ENCODE measurements at places on chromosomes 5 and 9.

DNA sequence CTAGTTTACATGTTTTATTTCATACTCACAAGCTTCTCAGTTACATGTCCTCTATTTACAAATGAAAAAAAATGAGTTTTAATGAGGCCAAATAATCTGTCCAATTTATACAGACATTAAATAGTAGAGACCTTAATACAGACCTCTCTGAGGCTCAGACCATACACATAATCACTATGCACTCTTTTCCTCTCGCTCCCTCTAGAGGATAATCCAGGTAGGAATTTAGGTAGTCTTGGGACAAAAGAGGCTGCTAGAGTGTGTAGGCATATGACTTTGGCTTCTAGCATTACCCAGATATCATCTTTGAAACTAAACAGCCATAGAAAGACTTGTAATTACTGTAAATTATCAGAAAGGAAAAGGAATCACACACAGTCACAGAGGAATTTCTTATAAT lies 444.7 kb downstream of the HINT1 start:
- peak; percentile 17 for DNase-seq

DNA sequence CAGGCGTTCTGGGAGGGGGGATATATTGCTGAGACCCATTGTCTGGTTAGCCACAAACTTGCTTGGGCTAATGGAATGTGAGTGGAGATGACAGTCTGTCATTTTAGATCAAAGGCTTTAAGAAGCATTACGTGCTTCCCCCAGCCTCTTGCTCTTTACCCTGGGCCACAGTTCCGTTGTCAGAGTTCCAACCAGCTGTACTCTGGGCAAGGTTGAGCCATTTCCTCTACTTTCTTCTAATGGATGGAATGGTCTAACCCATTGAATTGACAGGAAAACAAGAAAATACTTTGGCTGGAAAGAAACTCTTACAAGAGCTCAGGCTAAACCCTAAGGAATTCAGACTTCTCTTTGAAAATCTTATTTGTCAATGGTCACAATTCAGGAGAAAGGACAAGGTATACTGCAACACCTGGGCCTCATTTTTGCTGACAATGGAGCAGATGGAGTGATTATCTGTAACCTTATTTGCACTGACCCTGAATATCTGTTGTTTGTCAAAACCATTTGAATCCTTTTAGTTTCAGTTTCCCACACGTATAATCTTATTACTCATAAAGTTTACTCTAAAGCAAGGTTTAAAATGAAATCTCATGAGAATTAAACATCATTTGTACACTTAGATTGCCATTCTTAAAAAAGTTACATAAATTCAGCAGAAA lies 231.4 kb downstream of the PDE4D start:
- no peak for DNase-seq

DNA sequence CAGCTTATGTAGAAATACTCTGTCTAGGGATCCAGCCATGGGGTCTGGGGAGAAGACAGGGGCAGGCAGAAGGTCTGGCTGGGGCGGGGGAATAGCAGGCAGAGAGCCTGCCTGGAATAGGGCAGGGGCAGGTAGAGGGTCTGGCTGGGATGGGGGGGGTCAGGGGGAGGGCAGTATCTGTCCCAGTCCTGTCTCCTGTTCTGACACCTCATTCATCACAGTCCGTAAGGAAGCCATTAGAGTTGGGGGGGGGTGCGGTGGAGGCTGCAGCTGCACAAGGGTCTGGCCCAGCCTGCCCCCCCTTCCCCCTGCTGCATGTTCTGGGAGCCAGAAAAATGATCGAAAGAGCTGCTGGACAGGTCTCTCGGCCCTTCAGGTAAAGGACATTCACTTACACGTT lies 32.6 kb downstream of the CNTFR start:
- DNase-seq = no peak

DNA sequence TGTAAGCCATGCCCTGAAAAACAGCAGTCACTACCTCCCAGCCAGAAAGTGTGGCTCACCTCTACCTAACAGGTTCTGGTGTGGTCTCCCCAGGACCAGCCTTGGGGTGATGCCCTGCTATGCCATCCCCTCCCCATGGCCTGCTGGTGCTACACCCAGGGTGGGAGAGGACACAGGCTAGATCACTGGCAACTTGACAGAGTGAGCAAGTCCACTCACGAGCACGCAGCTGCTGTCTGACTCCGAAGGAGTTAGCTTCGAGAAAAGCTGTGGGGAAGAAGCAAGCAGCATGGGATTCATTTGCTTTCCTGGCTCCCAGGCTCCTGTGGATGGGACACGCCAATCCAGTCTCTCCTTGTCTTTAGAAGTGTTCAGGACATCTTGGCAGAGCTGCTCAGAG lies 102.2 kb downstream of the COL5A1 start:
- DNase-seq = no peak

GRCh38 chr5:71893451-71893850 lies 174.4 kb downstream of the CARTPT start:
- no peak for DNase-seq

GRCh38 chr5:52807723-52808122 lies 20.0 kb downstream of the ITGA1 start:
- no peak for DNase-seq

DNA sequence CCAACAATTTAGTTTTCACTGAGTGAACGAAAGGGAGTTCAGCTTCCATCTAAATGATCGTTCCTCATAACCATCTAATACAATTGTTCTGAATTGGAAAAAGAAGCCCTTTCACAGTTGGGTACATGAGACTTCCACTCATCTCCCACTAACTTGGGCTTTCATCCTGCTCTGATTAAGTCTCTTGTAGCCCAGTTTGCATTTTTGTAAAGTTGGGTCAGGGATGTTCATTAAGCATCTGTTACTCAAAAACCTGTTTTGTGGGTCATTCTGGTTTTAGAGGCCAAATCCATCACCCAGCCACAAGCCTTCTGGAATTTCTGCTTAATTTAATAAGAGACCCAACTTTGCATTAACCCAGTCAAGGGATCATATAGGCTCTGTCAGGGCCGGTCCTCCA lies 385.3 kb downstream of the BNC2 start:
- no peak for DNase-seq

DNA sequence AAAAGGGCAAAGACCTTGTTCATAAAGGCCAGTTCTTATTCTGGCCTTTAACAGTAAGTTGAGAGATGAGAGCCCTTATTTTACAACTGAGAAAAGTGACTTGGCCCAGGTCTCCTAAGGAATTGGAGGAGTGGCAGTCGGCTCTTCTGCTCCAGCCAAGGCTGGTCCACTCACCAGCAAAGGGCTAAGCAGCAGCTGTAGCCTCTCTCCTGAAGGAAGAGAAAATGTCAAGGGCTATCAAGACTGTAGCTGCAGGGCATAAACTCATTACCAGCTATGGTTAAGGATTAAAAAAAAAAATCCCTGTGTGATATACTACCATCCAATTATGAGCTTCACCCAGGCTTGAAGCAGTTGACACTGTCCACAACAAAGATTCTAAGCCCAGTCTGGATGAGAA lies 138.6 kb upstream of the RAD23B start:
- no peak for DNase-seq

DNA sequence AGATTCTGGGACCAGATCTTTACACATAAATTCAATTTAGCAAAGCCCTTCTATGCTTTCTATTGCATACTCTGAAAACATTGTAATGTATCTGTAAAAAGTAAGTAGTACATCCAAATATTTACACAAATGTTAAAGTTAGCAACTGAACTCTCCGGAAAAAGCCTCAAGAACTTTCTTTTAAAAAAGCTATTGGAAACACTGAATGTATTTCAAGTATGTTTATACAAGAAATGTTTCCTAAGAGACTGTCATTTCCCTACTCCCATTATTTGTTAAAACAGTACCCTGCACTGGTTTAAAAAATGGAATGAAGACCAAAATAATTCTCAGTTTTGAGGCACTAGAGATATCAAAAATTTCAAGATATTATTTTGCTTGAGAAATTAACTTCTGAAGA lies 44.8 kb upstream of the TRIM36 start:
- DNase-seq = no peak

DNA sequence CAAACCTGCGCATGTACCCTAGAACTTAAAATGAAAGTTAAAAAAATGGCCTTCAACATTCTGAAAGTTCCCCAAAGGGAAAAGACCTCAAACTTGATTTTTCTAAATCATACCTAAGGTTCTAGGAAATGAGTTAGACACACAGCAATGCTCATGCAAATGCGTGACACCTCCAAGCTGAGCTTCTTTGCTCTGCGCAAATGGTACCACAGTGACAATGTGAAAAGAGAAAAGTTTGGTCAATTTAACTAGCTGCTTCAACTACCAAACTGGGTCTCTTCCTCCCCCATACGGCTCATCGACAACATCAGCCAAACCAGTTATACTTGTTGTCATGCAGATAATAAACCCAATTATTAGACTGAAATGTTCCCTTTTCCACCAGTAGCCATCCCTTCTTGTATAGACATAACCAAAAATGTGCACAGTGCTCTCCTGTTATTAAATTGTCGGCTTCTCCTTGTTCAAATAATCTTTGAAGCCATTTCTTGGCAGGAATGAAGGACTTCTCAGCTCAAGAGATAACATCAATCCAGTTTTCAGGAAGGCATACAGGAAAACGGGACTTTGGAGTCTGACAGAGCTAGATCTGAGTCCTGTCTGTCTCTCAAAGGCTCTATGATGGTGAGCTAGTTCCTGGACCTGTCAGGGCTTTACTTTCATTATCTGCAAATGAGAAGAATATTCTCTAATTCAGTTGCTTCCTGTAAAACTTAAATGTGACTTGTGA lies 185.6 kb upstream of the NR3C1 start:
- no peak for DNase-seq

DNA sequence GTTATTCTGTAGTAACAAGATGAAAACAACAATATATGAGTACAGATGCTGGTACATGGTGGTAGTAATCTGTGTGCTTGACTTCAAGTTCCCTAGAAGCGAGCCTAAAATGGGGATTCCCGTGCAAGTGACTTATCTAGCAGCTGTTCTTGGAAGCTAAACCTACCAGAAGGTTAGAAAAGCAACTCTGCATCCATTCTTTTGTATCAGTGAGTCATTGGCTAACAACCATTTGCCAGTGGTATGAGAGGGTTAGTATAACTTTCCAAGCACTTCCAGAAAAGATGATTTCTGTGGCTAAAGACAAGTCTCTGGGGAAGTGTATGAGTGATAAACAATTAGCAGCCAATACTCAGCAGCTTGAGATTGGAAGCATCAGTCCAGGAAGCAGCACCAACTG lies 787.7 kb upstream of the CDH6 start:
- DNase-seq = no peak

DNA sequence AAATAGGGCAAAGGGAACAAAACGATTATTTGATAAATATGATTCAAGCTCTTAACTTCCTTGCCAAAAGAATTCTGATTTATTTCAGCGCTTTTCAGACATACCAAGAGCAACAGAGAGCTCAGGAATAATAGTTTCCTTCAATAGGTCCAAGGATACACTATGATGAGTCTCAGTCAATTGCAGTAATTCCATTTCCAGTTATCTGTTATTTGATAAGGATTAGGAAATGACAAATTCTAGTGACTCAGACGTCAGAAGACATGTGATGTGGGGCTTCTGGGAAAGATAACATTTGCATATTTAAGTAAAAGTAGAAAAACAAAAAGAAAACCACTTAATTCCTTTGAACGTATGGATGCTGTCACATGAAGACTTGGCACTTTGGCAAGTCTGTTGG lies 1250.8 kb upstream of the CDH18 start:
- no peak for DNase-seq

DNA sequence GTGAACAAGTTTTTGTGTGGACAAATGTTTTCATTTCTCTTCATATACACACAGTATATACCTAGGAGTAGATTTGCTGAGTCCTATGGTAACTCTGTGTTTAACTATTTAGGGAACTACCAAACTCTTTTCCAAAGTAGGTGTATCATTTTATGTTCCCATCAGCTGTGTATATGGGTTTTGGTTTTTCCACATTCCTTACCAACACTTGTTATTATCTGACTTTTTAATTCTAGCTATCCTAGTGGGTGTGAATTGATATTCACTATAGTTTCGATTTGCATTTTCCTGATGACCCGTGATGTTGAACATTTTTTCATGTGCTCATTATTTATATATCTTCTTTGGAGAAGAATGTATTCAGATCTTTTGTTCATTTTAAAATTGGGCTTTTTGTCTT lies 3.7 kb downstream of the RGS3 start:
- no peak for DNase-seq

DNA sequence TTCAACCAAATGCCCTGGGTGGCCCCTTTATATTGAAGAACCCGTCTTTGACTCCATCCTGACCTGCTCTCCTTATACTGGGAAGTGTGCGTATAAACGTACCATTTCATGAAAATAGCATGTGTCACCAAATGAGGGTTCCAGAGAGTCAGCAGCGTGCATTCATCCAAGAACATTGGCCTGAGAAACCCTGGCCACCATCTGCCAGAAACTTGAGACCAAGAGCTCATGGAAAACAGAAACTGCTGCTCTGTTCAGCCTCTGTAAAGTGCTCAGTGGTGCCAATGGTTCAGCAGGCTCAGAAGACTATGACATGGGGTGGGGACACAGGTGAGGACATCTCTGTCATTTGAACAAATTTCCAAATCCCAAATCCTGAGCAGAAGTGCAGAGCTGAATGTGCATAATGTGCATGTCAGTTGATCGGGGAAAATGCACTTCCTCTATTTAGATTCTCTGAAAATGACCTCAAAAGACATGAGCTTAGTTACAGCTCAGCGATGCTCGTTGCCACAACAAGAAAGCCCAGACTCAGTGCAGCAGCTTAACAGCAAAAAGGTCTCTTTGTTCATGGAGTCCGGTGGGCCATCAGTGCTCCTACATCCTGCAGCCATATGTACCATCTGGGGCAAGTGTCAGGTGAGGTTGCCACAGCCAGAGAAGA lies 176.1 kb downstream of the ATPSCKMT start:
- no peak for DNase-seq

GRCh38 chr9:3884736-3885135 lies 358.9 kb upstream of the RFX3 start:
- DNase-seq = no peak

DNA sequence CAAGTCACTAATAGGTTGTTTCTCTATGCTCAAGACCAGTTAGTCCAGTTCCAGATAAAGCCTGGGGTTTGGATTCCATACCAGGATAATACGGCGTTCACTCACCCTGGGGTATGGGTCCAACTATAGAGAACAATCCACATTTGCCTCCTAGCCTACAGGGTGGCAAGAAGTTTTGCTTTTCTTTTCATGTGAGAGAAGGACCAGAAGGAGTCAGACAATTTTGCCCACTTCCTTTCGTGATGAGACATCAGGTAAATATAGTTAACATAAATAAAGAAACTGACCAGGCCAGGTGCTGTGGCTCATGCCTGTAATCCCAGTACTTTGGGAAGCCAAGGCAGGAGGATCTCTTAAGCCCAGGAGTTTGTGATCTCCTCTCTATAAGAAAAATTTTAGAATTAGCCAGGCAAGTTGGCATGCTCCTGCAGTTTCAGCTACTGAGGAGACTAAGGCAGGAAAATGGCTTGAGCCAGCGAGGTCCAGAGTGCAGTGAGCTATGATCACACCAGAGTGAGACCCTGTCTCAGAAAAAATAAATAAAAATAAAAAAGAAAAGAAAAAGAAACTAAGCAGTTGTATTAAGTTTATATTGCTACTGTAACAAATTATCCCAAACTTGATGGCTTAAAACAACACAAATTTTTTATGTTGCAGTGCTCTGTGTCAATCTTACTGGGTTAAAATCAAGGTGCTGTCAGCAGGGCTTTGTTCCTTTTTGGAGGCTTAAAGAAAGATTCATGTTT lies 7.5 kb upstream of the REEP5 start:
- no peak for DNase-seq
